ENCODE measurements at places on chromosomes 11 and 22.
A peak's percentile ranks its signal among the peaks of the same experiment; 100 is the strongest.

GRCh38 chr11:132650969-132651720 lies 881.2 kb downstream of the OPCML start:
- DNase-seq = no peak

GRCh38 chr22:28882545-28882877 lies 861 bp upstream of the ZNRF3 start:
- DNase-seq = no peak

DNA sequence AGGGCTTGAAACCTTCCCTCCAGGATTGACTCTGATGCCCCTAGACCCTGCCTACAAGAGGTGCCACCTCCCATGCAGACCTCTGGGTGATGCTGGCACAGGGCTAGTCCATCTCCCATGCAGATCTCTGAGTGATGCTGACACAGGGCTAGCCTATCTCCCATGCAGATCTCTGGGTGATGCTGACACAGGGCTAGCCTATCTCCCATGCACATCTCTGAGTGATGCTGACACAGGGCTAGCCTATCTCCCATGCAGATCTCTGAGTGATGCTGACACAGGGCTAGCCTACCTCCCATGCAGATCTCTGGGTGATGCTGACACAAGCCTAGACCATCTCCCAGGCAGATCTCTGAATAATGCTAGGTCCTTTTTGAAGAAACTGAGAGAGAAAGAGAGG lies 321.7 kb downstream of the NTM start:
- no peak for DNase-seq

DNA sequence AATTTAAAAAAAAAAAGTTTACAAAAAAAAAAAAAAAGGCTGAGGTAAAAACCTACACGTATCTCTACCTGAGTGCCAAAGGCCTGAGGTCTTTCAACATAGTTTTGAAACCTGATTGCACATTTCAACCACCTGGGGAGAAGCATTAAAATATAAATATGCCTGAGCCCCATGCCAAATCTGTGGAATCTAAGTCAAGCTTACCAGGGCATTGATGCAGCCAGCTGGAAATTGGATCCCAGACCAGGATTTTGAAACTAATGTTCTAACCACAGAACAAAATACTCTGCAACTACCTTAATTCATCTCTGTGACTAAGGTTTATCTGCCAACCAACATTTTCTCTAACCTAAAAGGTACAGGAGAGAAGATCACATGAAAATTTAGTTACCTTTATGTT lies 38.8 kb upstream of the CHRNA10 start:
- DNase-seq = no peak

DNA sequence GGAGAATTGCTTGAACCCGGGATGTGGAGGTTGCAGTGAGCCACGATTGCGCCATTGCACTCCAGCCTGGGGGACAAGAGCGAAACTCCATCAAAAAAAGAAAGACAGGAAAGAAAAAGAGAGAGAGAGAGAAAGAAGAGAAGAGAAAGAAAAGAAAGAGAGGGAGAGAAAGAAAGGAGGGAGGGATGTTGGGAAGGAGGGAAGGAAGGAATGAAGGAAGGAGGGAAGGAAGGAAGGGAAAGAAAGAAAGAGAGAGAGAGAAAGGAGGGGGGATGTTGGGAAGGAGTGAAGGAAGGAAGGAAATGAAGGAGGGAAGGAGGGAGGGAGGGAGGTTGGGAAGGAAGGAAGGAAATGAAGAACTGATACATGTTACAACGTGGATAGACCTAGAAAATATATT lies 12.3 kb upstream of the SPINDOC start:
- no peak for DNase-seq

- peak; percentile 78 for DNase-seq
These were observed 111.0 kb upstream of the ARHGAP42 start for GRCh38 chr11:100575860-100576717.

DNA sequence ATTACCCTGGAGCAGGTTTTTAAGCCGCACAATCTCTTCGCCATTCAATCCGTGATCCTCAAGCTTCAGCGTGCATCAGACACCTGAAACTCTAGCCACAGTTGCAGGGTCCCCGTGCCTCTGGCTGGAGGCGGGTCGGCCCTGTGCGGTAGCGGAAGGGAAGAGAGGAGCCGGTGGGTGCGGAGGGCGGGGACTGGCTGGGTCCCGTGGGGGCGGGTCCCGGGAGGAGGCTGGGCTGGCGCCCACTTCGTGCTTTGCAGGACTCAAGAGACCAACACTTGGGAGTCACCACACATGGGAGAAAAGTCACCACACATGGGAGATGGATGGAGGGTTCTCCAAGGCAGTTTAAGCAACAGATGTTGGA lies 772 bp downstream of the C22orf15 start:
- no peak for DNase-seq

DNA sequence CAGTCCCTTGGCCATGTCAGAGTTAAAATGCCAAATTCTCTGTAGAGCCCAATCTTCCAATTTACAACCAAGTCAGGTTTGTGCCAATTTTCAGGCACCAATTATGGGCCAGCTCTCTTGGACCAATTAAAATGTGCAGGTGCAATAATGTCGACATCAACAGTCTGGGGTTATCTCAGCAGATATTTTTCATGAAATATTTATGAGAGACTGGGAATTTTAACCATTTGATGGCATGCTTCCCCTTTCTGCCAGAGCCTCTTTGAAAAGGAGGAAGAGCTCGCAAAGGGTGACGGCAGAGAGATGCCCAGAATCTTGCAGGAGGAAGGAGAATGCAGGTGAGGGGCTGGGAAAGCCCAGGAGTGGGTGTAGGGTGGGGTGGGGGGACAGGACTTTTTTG lies 100.8 kb upstream of the SYT13 start:
- no peak for DNase-seq

GRCh38 chr22:30044369-30044768 lies 35.9 kb upstream of the HORMAD2 start:
- peak; percentile 71 for DNase-seq

DNA sequence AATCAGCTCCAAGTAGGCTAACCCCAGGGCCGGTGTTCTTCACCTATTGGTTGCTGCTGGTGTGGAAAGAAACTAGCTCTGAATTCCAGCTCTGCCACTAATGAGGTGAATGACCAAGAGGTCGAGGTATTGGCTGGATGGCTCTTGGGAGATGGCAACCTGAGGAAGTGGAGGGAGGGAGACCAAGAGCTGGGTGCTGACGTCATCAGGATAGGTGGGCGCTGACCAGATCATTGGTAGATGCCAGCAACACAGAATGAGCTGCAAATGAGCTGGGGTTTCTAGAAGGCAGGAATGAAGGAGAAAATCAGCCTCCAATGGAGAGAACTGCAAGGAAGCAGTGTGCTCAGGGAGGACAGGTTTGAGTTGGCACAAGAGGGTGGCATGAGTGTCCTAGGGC lies 14.7 kb upstream of the CSF2RB start:
- DNase-seq = no peak

DNA sequence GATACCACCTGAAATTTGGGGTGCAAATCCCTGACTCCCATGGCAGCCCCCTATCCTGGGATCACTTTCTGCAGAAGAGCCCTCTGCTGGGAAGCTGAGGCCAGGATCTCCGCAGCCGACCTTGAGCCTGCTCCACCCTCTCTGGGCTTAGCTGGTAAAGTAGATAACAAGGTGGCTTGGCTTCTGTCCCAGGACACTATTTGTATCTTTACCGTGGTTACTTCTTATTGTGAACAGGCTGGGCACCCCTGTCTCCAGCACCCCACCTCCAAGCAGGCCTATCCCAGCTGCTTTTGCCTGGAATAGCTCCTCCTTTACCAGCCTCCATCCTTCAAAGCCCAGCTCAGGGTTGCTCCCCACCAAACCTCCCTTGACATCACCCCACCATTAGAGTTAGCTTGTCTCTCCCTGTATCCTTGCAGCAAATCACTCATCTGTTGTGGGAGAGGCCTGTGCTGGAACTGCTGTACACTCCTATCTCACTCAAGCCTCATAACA lies 35.2 kb upstream of the P2RY2 start:
- no peak for DNase-seq

DNA sequence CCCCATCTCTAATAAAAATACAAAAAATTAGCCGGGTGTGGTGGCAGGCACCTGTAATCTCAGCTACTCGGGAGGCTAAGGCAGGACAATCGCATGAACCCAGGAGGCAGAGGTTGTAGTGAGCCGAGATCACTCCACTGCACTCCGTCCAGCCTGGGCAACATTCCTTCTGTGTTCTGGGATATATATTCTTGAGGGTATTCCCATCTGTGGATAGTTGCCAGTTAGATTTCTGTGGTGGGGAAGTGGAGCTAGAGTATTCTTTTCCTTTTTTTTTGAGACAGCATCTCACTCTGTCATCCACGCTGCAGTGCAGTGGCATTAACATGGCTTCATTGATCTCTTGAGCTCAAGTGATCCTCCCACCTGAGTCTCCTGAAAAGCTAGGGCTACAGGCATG lies 9.1 kb upstream of the ZNF74 start:
- DNase-seq = no peak

DNA sequence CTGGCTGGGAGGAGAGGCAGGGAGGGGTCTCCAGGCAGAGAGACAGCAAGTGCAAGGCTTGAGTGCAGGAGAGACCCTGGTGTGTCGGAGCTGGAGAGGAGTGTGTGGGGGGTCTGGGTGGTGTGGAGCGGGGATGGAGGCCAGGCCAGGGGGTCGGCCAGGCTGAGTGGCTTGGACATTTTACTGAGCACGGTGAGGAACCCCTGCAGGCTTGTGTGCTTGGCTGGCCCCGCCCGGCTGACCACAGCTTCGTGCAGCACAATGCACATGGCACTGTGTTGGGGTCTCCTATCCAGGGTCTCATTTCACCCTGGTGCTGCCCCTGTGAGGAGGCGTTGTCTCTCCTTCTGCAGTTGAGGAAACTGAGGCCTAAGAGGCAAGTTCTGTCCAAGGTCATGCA lies 5.6 kb downstream of the MYEOV start:
- no peak for DNase-seq

- DNase-seq = no peak
These were observed 5.9 kb downstream of the TAB1 start for GRCh38 chr22:39405346-39406085.

- no peak for DNase-seq
These were observed 27.9 kb downstream of the CABIN1 start for GRCh38 chr22:24039046-24039445.

GRCh38 chr22:35292786-35293185 lies 6.9 kb upstream of the TOM1 start:
- DNase-seq = no peak

DNA sequence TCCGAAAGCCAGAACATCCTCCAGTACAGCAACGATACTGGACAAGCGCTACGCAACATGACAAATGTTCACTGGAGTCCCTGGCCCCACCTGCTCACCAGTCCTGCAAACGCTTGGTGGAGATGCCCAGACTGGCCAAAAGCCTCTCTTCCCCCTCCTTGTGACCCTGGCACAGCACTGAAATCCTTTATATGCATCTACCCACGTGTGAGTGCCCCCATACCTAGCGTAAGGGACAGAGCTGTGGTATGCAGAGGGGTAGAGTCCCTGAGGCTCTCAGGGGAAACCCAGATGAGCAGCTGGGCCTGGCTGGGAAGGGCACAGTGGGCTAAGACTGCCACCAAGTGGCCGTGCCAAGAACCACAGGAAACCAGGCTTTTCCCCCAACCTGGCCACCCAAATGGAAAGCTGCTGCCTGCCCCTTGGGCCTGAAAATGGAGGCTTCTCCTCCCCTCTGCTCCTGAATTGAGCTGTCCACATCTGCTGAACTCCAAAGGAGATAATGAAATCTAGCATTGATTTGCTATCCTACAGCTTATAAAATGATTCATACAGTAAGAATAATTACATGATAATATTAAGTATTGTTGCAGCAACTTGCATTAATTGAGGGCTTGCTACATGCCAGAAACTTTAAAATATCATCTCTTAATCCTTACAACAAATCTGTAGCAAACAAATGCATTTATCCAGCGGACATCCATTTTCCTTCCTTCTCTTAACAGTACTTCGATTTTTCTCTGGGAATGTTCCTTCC lies 24.8 kb upstream of the TTC12 start:
- peak; percentile 73 for DNase-seq
